ENCODE measurements at places on chromosomes 7 and 10.

DNA sequence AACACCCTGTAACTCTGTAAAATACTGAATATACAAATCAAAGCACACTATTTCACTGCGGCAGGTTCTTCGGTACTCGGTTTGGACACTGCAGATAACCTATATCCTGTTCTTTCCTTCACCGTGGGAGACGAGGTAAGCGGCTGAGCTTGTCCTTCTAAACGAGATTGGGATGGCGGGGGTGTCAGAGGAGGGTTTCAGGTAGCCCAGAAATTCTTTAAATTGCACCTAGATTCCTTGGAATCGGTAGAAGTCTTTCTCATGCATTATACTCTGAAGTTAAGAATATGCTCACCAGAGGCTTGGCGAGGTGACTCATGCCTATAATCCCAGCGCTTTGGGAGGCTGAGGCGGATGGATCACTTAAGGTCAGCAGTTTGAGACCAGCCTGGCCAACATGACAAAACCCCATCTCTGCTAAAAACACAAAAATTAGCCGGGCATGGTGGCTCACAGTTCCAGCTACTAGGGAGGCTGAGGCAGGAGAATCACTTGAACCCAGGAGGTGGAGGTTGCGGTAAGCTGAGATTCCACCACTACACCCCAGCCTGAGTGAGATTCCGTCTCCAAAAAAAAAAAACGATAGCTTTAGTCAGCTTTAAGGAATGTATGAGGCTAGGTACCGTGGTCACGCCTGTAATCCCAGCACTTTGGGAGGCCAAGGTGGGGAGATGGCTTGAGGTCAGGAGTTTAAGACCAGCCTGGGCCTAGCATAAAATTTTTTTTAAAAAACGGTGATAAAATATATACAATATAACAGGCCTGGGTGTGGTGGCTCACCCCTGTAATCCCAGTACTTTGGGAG lies 10.1 kb upstream of the LAT2 start:
- no peak for DNase-seq

DNA sequence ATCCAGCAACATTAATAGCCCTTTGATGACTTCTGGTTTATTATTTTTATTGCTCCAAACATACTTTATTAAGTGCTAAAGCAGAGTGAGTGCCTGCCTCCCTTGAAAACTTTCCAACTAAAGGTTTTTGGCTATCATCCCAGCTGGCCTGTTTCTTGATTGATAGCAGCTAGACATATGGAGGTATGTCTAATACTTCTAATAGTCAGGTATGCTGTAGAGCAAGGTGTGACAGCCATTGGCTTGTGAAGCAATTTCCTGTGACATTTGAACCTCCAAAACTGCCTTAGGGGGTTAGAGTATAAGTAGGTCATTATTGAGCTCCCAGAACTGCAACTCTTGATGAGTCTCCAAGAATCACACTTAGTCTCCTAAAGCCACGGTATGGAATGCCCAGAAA lies 55.8 kb downstream of the LOXL4 start:
- no peak for DNase-seq

- no peak for DNase-seq
Measured at GRCh38 chr7:17792075-17792936, 148.0 kb downstream of the SNX13 start.

DNA sequence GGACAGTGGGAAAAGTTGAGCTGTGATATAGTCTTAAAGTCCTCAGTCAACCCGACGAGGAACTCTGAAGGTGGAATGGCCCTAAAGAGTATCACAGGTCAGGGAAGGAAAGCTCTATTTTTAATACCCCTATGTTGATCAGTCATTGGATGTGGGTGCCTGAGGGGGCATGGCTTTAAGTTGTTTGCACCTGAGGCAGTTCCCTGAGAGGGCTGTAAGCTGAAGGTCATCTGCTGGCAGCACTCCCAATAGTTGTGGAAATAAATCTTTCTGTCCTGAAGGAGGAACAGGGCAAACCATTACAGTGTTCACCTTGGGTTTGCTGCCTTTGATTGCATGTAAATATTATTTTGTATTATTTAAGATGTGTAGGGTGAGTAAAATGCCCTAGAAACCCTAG lies 17.8 kb upstream of the C1GALT1 start:
- no peak for DNase-seq

DNA sequence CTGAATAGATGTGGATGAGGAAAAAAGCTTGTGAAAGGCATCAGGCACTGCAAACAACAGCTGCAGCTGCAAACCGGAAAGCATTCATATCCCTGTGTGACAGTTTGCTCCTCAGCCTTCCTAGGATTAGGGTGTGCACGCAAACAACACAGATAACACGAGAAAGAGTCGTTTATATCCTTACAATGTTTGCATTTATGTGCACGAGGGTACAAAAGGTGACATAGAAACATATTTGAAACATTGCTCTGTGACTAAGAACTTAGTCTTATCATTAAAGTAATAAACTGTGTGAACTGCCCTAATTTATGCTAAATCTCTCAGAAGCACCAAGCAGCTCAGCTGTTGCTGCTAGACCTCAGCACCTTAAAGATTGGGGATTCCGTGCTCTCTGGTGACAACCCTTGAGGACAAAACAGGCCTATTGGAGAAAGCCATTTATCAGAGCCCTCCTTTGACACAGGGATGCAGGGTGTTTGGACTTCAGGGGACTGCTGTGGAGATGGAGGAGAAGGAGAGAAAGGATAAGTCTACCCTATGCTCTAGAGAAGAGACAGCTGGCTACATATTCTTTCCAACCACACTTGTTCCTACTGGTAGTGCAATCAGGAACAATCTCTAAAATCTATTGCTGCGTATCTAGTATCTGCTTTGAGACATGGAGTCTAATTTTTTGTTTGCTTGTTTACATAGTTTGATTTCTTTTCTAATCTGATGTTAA lies 176.2 kb downstream of the GNAT3 start:
- DNase-seq, result no peak

GRCh38 chr10:119254335-119254734 lies 47.0 kb downstream of the GRK5 start:
- no peak for DNase-seq

DNA sequence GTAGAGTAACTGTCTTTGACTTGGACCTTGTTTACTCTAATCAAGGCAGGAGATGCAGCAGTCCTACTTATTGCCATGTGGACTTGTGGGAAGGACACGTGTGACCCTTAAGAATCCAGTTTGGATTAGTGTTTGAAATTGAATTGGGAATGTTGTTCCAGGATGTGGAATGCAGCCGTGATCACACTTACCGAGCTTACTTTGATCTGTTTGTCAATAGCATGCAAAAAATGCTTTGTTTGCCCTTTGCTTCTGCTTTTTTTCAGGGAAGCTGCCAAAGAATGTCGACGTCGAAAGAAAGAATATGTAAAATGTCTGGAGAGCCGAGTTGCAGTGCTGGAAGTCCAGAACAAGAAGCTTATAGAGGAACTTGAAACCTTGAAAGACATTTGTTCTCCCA lies 84.7 kb downstream of the CREM start:
- DNase-seq, result no peak

GRCh38 chr7:128217030-128217805 lies 23.9 kb upstream of the LEP start:
- no peak for DNase-seq

DNA sequence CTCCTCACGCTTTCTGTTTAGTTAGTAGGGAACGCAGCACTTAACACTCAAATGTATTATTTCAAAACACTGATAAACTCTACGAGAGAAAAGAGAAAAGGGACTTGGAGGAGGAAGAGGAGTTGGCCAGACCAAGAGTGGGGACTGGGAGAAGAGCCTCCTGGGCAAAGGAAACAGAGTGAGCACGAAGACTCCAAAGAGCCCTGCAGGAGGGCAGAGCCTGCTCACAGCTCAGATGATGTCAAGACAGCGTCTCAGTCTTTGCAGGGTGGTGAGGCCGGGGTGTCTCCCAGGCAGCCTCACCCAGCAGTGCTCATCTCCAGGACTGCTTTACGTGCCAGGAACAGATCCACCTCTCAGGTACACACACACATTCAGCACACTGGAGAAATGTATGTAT lies 41.2 kb downstream of the CYTH3 start:
- DNase-seq, result no peak

- DNase-seq, result no peak
Measured at GRCh38 chr7:129386506-129386905, 47.7 kb upstream of the STRIP2 start.

- no peak for DNase-seq
Measured at GRCh38 chr7:71594736-71595135, 462.8 kb downstream of the GALNT17 start.

DNA sequence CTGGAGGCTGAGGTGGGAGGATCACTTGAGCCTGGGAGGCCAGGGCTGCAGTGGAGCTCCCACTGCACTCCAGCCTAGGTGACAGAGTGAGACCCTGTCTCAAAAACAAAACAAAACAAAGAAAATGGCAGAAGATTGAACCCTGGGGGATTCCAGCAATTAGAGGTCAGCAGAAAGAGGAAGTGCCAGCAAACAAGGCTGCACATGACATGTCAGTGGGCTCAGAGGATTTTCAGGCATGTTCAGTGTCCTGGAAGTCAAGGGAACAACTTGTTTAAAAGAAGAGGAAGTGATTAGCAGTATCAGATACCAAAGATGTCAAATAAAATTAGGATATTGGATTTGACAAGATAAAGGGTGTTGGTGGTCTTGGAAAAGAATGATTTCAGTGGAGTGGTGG lies 32.3 kb downstream of the RAB18 start:
- no peak for DNase-seq

DNA sequence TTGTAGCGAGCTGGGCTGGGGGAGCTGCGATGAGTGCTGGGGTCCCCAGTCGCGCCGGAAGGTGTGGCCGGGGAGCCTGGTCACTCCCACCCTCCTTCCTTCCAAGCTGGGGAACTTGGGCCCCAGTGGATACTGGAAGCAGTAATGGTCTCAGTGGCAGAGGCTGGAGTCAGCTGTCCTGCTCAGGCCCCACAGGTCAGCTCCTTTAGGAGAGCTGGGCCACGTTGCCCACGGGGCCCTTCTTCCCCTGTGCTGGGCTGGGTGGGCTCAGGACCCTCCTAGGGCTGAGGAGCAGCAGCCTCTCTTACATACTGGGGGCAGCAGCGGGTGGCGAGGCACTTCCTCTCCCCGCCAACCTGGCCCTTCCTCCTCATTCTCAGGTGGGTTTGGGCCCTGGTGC lies 200.6 kb upstream of the MKI67 start:
- DNase-seq, result no peak

GRCh38 chr10:47254611-47255010 lies 45.4 kb upstream of the GDF10 start:
- no peak for DNase-seq

DNA sequence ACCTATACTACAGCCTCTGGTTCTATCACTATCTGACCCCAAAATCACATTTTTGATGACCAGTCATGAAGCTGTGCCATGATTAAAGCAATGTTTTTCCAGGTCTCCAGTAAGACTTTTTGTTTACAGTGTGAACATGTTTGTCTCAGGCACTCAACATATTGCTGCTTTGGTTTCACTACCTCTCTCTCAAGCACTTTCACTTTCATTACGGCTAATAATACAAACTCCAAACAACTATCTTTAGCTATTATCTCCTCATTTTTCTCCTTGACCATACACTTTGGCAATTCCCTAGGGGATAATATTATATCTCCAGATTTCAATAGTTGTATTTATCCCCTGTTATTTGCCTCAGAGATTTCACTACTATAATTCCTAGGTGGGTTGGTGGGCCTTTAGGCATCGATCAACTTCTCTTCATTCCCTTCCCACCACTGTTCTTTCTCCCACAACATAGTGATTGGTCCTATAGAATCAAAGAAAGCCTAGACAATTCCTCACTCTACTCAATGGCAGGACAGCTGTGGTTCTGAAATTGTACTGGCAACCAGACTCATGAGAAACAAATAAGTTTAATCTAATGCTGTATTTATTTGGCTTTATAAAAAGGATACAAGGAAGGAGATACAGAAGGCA lies 261.4 kb upstream of the ZWINT start:
- DNase-seq, result no peak

DNA sequence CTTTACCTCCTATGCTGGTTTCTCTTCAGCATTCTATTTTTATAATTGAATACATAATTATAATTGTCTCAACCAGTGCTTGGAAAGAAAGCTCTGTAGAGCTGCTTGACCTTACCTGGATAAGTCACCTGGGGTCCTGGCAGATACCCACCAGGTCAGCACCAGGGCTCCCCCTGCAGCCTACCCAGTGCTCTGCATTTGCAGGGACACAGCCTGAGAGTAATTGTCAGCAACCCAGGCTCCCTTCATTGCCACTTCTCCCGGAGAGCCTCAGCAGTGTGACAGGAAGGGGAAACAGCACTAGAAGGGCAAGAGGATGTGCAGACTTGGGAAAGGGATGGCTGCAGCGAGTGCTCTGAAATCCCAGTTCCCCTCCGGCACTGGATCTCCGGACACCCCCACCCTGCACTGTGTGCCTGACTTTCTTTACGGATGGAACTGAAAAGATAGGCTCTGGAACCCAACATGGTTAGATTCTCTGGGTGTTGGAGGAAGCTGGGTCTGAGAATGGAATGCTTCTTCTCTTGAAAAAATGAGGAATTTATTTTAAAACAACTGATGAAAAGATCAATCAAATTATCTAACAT lies 11.4 kb upstream of the PAX4 start:
- DNase-seq, result peak; percentile 34

- no peak for DNase-seq
Measured at GRCh38 chr7:143346018-143346417, 16.5 kb downstream of the FAM131B start.

DNA sequence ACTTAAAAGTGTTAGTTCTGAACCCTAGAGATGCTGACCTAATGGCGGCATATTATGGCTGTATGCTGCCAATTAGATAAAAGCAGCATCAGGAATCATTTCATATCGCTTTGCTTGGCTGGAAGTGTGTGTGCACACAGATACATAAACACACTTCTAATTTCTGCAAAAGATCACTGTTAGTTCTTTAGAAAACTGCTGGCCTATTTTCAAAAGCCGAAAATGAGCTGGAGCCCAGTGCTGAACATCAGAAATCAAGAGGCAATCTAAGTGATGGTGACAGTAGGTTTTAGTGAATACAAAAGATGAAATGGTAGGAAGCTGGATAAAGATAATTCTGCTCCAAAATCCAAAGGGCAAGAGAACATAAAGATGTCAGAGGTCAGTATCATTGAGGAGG lies 745.8 kb upstream of the LRRTM3 start:
- no peak for DNase-seq

DNA sequence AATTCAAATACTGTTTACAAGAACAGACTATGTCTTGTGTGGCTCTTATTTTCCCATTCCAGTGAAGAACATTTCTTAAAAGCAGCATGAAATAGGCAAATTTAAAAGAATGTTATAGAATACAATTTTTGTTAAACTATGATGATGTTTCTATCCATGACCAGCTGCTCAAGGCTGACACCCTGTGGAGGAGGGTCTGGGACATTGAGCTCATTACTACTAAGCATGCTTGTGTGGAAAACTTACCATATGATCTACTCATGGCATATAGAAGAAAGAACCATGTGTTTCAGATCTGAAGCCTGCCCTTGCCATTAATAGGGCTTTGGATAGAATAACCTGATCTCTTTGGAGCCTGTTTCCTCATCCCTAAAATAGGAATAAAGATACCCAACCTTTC lies 125.0 kb downstream of the FOXP2 start:
- DNase-seq, result no peak

- no peak for DNase-seq
Measured at GRCh38 chr7:155169498-155170065, 99.5 kb downstream of the HTR5A start.
